ENCODE measurements at places on chromosomes 5 and 9. TPM values are rescaled to one million over a fixed set of nuclear protein-coding genes. Genes with fewer than 3 reads are reported as not detected.

DNA sequence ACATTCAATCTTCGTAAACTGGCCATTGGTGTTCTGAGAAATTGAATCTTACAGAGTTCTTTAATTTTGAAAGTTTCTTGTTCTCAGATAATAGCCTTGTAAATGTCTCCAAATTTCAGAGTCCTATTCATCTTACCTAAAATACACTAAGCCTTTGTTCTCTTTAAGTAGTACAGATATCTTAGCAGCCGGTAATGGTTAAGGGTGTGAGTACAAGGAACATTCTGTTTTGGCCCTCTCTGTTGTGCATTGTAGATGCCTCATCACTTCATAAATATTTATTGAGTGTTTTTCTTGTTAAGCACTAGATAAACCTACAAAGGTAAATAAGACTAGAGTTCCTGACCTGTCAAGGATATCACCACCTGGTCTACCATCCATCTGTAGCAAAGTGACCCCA lies 35.2 kb downstream of the ZCCHC7 start:
- no peak overlapping the region for H3K4me3 ChIP-seq
- no peak overlapping the region for H3K27ac ChIP-seq
- H3K36me3 ChIP-seq, result no peaks in the 10 kb centered on the region
- no peak for DNase-seq
- no peaks in the 10 kb centered on the region for H3K27me3 ChIP-seq
- H3K4me1 ChIP-seq, result no peaks in the 10 kb centered on the region

DNA sequence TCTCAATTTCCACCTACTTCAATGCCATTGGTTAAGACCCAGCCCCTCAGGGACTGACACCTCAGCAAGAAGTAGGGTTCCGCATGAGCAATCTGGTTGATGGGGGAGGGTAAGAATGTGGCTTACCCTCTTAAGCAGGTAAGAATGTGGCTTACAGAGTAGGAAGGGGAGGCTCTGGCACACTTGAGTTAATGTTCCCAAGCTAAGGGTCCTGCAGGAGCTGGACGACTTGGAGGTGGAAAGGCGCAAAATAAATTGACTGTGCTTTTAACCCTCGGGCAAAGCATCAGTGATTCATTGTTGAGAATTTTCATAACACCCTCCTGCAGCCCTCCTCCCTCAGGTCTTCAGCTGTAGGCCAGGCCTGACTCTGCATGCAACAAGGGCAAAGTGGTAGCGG lies 24.9 kb upstream of the ADRA1B start:
- H3K36me3 ChIP-seq, result no peaks in the 10 kb centered on the region
- H3K4me1 ChIP-seq, result no peaks in the 10 kb centered on the region
- DNase-seq, result no peak
- H3K27me3 ChIP-seq, result no peaks in the 10 kb centered on the region

- H3K4me3 ChIP-seq, result no peak overlapping the region
- DNase-seq, result no peak
- H3K27me3 ChIP-seq, result no peaks in the 10 kb centered on the region
- H3K36me3 ChIP-seq, result no peaks in the 10 kb centered on the region
Measured at GRCh38 chr5:122736086-122736845, 38.6 kb upstream of the SNX2 start.

- DNase-seq, result no peak
- H3K27ac ChIP-seq, result no peak overlapping the region
- H3K36me3 ChIP-seq, result no peaks in the 10 kb centered on the region
- no peaks in the 10 kb centered on the region for H3K27me3 ChIP-seq
Measured at GRCh38 chr9:82170866-82171265, 182.3 kb downstream of the SPATA31D1 start.

- H3K36me3 ChIP-seq, result no peaks in the 10 kb centered on the region
Measured at GRCh38 chr9:34663303-34663605, 797 bp upstream of the CCL27 start.

DNA sequence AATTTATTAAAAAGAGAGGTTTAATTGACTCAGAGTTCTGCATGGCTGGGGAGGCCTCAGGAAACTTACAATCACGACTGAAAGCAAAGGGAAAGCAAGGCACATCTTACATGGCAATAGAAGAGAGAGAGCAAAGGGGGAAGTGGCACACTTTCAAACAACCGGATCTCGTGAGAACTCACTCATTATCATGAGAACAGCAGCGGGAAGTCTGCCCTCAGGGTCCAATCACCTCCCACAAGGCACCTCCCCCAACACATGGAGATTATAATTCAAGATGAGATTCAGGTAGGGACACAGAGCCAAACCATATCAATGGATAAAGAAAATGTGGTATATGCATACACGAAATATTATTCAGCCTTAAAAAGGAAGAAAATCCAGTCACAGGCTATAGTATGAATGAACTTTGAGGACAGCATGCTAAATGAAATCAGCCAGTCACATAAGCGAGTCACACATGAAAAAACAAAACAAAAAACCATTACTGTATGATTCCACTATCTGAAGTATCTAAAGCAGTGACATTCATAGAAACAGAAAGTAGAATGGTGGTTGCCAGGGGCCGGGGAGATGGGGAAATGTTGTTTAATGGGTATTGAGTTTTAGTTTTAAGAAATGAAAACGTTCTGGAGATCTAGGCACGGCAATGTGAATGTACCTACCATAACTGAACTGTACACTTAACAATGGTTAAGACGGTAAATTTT lies 83.4 kb upstream of the PCA3 start:
- no peaks in the 10 kb centered on the region for H3K4me1 ChIP-seq
- DNase-seq, result no peak
- no peaks in the 10 kb centered on the region for H3K27me3 ChIP-seq
- no peak overlapping the region for H3K27ac ChIP-seq
- no peaks in the 10 kb centered on the region for H3K36me3 ChIP-seq

- H3K4me1 ChIP-seq, result peaks cover 6% of the 10 kb centered on the region
- H3K4me3 ChIP-seq, result no peak overlapping the region
- no peak overlapping the region for H3K27ac ChIP-seq
- peak; percentile 16 for DNase-seq
Measured at GRCh38 chr5:75363726-75364495, 26.9 kb downstream of the HMGCR start.

DNA sequence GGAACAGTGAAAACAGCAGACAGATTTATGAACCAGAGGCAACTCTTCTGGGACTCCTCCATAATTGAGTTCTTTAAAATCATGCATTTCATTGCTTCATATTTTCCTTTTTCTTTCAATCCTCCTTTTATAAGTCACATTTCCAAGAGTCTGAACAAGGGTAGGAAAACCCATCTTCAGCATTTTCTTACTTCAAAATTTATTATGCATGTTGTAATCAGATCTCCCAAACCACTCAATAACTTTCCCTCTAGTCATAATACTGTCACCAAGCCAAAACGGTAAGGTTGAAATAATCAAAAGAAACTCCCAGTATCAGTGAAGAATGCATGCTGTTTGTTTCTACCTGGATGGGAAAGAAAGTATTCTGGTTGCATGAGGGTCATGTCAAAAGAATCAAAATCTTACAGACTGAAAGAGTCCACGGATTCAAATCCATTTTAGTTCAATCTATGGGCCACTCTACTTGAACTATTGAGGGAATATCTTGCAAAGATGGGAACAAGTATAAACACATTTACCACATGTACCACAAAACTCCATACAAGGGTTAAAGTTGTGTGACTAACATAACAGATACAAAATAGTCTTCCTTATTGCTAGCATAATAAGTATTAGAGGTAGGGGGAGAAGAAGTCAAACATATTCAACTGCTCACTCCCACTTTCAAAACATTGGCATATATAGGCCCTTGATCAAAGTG lies 797.3 kb downstream of the MAT2B start:
- H3K27ac ChIP-seq, result no peak overlapping the region
- H3K36me3 ChIP-seq, result no peaks in the 10 kb centered on the region
- H3K4me3 ChIP-seq, result no peak overlapping the region
- no peak for DNase-seq
- no peaks in the 10 kb centered on the region for H3K27me3 ChIP-seq

Gene ROPN1L
- not detected for total RNA-seq

- H3K4me1 ChIP-seq, result no peaks in the 10 kb centered on the region
- no peaks in the 10 kb centered on the region for H3K36me3 ChIP-seq
- H3K27ac ChIP-seq, result no peak overlapping the region
- no peaks in the 10 kb centered on the region for H3K27me3 ChIP-seq
- no peak for DNase-seq
Measured at GRCh38 chr5:97752871-97753270, 569.8 kb upstream of the RIOK2 start.

DNA sequence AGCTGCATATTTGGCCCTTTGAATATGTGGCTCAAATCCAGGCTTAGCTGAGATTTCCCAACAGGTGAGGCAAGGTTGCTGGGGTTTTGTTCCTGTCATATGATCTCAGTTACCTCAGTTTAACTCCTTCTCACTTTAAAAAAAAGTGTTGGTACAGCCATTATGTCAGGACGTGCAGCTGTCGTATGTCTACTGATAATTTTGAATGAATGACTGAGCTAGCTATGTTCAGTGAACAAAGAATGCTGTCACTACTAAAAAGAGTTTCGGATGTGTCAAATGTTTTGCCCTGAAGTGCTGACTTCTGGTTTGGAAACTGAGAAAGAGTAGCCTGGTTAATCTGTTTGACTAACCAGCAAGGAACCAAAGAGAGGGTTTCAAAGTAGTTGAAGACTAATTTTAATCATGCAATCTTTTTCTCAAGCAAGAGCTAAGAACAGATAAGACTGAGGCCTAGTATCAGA lies 106.3 kb upstream of the NR3C1 start:
- peak; percentile 58 for DNase-seq
- H3K36me3 ChIP-seq, result no peaks in the 10 kb centered on the region
- peaks cover 27% of the 10 kb centered on the region for H3K4me1 ChIP-seq
- H3K27ac ChIP-seq, result no peak overlapping the region
- H3K4me3 ChIP-seq, result no peak overlapping the region

DNA sequence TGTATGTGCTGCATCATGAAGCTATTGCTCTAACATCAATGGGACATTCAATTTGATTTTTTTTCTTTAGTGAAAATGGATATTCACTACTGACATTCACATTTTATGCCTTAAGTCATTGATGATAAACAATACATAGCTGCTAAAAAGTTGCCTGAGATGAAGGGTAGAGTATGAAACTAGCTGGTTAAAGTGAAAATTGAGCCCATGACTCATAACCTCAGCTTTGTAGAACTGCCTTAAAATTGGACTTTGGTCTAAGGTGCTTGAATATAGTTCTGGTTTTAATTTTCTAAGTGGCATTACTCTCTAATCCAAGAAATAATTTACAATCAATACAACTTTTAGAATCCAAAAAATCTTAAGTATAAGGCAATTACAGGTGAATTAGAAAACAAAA lies 740.4 kb upstream of the RIOK2 start:
- H3K27ac ChIP-seq, result no peak overlapping the region
- no peaks in the 10 kb centered on the region for H3K36me3 ChIP-seq
- H3K27me3 ChIP-seq, result no peaks in the 10 kb centered on the region

DNA sequence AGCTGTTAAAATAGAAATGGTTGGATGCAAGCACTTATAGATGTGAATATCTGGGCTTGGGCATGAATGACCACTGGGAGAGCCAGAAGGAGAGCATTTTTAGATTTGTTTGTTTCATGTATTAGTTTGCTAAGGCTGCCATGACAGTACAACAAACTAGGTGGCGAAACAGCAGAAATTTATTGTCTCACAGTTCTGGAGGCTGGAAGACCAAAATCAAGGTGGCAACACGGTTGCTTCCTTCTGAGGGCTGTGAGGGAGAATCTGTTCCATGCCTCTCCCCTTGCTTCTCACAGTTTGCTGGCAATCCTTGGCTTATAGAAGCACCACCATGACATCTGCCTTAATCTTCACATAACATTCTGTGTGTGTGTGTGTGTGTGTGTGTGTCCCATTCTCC lies 20.2 kb upstream of the CDC23 start:
- H3K36me3 ChIP-seq, result no peaks in the 10 kb centered on the region
- no peak overlapping the region for H3K27ac ChIP-seq
- DNase-seq, result no peak
- H3K4me1 ChIP-seq, result no peaks in the 10 kb centered on the region
- H3K27me3 ChIP-seq, result no peaks in the 10 kb centered on the region
- no peak overlapping the region for H3K4me3 ChIP-seq

Gene GAS1
- total RNA-seq, result 25.0 TPM
